LoVo (cell line): ENCODE measurements at places on chromosomes 12 and 14.

GRCh38 chr12:63353559-63353958 lies 202.6 kb upstream of the AVPR1A start:
- DNase-seq, result peak; percentile 22

GRCh38 chr14:79118291-79118690 lies 948.1 kb downstream of the NRXN3 start:
- no peak for DNase-seq

DNA sequence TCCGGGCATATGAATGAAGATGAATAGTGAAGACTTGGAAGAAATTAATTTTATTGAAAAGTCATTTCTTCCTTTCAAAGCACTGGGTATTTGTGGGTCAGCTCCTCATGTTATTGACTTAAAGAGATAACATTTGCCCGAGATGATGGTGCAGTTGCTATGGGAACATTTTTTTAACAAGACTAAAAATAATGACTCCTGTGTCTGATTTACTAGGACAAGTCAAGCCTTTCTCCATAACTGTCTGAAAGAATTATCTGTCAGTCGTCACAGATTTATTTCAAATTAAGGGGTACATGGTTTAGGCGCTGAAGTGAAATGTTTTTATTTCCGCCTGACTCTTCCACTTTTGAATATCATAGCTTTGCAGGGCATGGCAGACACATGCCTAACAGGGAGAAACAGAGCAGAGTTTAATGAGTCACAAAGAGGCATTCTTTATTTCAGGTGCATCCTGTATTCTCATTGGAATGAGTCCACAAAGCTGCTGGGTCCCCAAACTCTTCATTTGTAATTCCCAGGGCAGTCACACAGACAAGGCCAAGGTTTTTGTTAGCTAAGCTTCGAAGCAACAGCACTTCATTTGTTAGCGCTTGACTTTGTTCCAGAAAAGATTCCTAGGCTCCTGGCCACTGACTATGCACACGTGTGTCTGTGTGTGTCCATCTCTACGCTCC lies 4.3 kb upstream of the GPHB5 start:
- DNase-seq, result no peak

DNA sequence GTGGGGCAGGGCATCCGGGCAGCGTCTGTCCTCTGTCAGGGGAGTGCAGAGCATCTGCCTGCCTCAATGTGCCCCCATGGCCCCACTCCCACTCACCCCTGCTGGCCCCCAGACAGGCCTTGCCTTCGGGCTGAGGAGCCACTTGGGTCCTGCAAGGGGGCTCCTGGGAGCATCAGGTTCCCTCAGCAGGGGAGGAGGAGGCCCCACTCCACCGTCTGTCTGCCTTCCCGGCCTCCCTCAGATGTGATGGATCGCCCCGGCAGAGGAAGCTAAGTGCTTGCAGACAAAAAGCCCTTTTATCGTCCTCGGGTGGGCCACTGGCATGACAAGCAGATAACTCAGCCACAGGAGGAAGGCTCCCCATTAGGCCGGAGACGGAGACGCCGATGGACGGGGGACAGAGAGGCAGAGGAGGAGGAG lies 35.1 kb downstream of the NCOR2 start:
- DNase-seq, result no peak

DNA sequence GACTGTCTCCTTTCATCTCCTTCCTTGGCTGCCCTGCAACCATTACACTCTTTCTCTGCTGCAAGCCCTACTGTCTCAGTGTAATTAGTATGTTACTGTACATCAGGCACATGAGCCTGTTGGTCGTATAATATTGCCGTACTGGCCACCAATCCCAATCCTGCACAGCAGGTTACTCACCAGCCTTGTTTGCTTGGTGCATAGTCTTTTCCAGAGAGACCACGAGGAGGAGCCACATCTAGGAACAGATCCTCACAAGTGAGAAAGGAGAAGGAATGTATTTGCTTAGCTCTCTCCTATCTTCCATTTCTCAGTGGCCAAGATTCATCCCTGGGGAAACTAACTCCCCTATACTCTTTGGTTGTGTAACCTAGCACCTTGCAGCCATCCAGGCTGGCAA lies 33.0 kb upstream of the BICDL1 start:
- no peak for DNase-seq

DNA sequence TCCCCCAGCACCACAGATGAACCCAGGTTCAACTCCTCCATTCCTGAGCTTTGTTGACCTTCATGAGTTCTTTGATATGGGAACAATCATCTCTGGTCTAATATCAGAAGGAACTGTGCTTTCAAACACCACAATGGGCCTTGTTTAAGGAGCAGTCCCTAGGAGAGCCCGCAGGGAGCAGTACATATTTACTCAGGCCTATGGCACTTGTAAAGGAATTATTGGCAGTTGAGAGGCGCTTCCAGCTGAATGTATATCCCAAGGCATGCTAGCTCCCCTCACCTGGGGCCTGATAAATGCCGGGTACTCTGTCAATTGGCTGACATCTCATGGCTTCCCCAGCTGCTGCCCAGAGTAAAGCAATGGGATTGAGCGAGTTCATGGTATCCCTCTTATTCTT lies 76.2 kb downstream of the ZFP36L1 start:
- DNase-seq, result no peak

DNA sequence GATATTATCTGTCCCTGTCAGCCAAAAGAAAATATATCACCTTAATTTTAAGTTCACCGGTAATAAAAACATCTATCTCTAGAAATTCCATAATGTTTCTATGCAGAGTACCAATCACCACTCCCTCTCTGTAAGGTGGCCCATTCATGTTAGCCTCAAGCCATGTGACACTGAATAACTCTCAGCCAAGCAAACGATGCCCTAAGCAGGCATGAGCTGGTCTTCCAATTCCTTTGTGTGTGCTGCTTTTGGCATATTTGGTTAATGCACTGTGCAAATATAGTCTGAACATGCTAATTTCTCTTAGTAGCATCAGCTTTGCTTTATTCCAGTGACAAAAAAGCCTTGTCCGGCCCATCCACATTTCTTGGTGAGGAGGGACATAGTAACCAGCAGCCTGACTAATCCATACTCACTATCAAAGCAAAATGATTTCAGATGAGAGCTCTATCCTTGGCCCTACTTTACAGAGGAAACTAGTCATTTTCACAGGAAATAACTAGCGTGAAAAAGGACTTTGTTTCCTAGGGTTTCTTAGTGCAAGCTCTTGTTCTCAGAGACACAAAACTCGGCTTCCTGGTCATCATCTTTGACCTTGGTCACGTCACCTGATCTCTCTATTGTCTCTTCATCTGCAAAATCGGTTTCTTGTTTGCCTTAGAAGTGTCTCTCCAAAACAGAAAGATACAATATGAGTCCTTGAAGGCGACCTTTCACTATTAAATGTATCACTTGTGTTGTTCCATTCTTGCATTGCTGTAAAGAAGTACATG lies 59.2 kb upstream of the RTRAF start:
- DNase-seq, result no peak

DNA sequence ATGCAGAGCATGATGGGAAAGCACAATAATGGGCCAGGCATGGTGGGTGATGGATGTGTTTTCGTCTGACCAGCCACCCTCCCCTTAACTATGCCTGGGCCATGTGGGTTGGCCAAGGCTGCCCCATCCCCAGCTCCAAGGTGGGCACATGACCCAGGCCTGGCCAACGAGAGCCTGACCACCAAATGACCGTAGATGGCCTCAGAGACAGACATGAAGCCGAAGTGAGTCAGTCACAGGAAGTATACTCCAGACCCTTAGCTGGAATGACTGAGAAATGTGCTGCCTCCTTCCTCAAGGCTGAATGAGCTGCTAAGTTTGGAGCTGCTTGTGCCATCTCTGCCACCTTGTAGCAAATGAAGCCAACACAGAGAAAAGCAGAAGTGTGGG lies 233.6 kb downstream of the BCL11B start:
- DNase-seq, result no peak

- no peak for DNase-seq
Measured at GRCh38 chr12:1928439-1929121, 10.1 kb upstream of the CACNA2D4 start.

DNA sequence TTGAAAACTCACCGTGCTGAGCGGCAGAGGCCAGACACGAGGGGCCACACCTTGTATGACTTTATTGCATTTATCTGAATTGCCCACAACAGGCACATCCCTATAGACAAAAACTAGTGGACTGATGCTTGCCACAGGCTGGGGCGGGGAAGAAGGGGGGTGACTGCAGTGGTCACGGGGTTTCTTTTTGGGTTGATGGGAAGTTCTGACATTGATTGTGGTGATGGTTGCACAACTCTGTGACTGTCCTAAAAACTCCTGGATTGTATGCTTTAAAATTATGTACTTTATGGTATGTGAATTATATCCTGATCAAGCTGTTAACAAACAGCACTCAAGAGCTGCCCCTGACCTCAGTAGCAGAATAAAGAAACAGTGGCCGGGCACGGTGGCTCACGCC lies 25.7 kb downstream of the DHX37 start:
- no peak for DNase-seq

DNA sequence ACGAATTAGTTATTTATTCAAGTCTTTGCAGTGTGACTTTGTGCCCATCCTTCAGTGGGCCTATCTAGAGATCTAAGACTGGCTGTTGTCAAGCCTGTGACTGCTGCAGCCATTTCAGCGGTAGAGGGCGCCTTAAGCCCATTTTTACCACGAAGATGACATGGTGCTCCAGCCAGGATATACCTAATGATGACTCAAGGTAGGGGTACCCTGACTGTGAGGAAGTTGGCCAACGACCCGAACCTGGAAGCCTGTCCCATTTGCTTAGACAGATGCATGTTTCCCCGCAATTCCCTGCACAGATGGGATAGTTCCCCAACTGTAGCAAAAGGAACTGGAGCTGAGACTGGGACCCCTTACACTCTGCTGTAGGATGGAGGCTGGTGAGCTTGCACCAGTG lies 41.3 kb downstream of the RAB3IP start:
- DNase-seq, result no peak

DNA sequence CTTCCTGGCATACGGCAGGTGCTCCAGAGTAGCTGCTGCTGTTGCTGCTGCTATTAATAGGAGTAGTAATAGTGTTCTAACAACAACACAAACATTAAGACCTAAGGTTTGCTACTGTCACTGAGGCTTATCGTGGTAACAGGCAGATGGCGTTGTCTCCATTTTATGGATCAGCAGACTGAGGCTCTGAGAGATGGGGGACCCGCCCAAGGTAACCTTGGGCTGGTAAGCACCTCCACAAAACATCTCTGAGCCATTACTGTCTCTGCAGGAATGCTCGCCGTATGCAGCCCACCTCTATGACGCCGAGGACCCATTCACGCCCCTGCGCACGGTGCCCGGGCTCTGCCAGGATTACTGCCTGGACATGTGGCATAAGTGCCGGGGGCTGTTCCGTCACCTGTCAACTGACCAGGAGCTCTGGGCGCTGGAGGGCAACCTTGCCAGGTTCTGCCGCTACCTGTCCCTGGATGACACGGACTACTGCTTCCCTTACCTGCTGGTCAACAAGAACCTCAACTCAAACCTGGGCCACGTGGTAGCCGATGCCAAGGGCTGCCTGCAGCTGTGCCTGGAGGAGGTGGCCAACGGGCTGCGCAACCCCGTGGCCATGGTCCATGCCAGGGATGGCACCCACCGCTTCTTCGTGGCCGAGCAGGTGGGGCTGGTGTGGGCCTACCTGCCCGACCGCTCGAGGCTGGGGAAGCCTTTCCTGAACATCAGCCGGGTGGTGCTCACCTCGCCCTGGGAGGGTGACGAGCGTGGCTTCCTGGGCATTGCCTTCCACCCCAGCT lies 7.2 kb downstream of the HHIPL1 start:
- no peak for DNase-seq

- DNase-seq, result peak; percentile 54
Measured at GRCh38 chr14:35687335-35687939, 121.7 kb downstream of the RALGAPA1 start.

- no peak for DNase-seq
Measured at GRCh38 chr12:74689929-74690328, 152.3 kb downstream of the ATXN7L3B start.

DNA sequence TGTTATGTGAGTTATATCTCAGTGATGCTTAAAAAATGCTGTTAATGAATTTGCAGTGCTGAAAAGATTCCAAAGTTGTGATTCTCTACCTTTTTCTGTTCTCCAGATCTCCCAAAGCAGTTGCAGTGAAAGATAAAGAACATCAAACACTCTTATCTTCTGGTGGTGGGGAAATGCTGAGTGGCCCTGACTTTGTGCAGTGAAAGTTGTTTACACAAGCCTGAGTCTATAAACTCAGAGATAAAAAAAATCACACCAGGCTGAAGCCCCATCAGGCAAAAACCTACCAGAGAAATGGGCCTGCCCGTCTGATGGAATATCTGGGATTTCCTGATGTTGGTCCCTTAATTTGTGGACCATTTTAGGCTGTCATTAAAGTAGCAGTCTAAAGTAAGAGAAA lies 46.1 kb downstream of the RASSF3 start:
- no peak for DNase-seq

- no peak for DNase-seq
Measured at GRCh38 chr14:49196327-49196726, 389.9 kb downstream of the RPS29 start.

DNA sequence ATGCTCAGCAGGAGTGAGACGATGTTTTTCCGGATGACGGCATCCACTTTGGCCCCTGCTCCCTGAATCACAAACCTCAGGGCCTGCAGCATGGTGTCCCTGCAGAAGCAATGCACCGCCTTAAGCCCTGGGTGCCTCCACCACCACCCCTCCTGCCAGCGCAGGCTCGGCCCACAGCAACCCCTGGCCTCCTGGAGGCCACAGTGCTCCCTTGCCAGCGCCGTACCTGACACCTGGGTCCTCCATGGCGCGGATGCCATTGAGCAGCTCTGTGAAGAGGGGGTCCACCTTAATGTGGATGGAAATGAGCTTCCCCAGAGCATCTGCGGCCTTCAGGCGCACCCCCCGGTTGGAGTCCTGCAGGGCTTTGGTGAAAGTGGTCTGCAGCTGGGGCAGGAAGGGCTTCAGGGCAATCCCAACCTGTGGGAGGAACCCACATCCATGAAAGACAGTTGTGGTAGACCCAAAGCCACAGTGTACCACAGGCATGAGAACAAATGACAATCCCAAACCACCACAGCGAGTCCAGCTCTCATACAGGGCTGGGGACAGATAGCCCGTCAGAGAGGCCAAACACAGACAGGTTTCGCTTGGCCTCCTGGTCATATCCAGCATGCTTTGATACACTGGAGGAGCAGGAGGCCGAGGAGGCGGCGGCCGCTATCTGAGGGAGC lies 17.9 kb upstream of the RAB35 start:
- no peak for DNase-seq

DNA sequence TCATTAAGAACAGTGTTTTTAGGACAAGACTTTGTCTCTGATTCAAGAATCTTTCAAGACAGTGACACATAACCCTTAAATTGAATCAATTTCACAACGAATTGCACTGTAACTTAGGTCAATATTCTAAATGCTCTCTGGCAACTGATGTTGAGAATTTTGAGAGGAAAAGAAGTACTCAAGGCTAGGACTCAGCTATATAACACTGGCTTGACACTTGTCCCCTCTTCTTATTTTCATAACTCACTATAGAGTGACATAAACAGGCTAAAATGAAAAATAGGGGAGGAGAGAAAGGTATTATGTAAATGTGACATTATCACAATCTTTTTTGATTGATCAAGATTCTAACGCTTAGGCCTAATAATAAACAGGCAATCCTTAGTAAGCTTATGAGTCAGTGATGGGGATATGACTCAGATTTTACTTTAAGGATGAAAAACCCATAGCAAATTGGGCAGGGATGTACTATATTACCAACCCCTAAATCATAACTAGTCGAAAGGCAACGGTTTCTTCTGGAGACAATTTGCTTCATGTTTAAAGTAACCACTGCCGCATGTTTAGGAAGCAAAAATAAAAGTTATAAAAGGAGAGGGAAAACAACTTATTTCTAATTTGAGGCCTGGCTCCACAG lies 10.9 kb downstream of the BTG1 start:
- no peak for DNase-seq
